ENCODE measurements at places on chromosomes 16 and 17.
A peak's percentile ranks its signal among the peaks of the same experiment; 100 is the strongest.

DNA sequence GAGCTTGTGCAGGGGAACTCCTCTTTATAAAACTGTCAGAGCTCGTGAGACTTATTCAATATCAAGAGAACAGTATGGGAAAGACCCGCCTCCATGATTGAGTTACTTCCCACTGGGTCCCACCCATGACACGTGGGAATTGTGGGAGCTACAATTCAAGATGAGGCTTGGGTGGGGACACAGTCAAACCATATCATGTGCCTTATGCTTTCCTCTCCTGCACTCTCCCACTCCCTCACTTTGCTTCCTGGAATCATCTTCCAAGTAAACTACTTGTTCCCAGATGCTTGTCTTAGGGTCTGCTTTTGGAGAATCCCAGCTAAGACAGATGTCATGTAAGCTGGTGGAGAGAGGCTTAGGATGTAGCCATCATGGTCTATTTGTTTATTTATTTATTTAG, 271.2 kb downstream of the HAPSTR1 start:
- DNase-seq: no peak

DNA sequence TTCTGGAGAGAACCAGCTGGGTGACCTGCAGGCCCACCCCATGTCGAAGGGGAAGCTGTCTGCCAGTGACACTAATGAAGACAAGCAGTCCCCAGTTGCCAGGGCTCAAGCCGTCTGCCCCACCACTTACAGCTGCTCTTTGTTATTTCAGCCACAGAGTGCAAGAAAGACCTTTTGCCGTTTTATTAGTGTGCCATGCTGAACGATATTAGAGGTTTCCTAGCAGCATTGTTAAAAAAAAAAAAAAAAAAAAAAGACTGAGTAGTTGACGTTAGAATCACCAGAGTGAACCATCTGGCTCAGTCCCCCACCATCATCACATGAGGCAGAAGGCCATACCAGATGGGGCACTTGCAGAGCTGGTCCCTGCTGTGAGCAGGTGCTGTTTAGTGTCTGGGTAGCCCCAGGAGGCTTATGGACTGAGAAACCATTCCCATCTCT, 26.5 kb upstream of the SLC39A11 start:
- DNase-seq: no peak

GRCh38 chr17:17147821-17148220, 58.3 kb downstream of the PLD6 start:
- no peak for DNase-seq

DNA sequence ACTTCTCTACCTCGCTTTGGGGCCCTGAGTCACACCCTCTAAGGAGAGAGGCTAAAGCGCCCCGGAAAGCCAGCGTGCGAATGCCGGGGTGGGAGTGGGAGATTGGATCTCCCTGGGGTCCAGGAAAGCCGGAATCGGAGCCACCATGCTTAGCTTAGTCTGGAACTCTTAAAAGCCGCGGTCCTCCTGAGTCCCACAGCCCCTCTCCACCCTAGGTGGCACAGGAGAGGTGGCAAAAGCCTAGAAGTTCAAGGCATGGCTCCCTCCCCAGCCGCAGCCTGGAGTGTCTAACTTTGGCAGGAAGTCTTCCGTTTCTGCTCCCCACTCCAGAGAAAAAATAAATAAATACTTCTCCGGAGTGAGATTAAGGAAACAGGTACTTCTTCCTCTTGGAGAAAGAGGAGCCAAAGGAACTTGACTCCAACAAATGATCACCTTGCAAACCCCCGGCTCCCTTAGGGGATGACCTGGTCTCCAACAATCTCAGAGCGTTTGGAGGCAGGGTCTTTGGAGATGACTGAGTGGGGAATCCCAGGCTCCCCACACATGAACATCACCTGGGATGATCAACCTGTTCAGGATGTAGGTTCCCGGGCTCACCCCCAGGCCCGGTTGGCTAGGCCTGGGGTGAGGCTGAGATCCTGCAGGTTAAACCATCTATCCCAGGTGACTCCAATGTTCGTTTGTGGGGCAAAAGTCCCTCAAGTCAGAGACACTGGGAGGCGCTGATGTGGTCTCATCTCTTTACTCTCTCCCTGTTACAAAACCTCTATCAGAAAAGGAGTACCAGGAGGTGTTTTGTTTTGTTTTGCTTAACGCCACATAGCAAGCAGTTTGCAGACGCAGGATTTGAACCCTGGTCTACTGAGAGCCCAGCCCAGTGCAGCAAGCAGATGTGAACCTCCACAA, 2.9 kb downstream of the CIITA start:
- no peak for DNase-seq

- DNase-seq: peak; percentile 14
Measured at GRCh38 chr16:20849589-20850390, 43.5 kb downstream of the REXO5 start.

GRCh38 chr16:28276301-28276700, 16.0 kb upstream of the SBK1 start:
- DNase-seq: no peak

- DNase-seq: no peak
Measured at GRCh38 chr16:30896261-30896888, at the start of gene CTF1. TSS of gene CTF1 (plus strand) at chr16:30896614. CDS start at chr16:30896644, 30 bp downstream.

GRCh38 chr17:8823279-8823678, 24.1 kb upstream of the MFSD6L start:
- DNase-seq: no peak

- no peak for DNase-seq
Measured at GRCh38 chr16:78902321-78902720, 698.2 kb downstream of the MAF start.

DNA sequence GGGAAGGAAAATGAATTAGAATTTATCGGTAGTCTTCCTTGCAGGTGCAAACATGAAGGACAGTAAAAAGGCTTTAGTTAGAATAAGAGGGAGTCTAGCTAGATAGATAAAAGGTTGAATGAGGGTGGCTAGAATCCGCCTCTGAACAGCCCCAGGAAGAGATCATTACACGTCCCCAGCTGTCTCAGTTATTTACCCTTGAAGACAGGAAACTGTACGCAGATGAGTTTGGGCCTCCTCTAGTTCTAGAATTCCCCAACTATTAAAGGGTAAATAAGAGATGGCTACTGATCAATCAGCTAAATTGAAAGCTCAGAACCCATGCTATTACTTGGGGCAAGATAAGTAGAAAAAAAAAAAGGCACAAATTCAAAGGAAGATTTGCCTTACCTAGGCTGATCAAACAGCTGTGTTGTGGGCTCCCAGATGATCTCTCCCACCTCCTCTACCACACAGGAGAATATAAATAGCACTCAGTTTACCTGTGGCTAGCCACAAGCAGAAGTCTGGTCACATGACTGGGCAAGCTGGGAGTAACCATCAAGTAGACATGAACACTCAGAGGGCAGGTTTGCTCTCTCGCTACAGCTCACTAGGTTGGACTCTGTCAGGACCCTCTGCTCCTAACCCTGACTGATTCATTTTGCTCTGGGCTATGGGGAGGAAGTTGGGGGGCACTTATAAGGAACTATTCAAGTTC, 17.0 kb downstream of the FAM117A start:
- no peak for DNase-seq

DNA sequence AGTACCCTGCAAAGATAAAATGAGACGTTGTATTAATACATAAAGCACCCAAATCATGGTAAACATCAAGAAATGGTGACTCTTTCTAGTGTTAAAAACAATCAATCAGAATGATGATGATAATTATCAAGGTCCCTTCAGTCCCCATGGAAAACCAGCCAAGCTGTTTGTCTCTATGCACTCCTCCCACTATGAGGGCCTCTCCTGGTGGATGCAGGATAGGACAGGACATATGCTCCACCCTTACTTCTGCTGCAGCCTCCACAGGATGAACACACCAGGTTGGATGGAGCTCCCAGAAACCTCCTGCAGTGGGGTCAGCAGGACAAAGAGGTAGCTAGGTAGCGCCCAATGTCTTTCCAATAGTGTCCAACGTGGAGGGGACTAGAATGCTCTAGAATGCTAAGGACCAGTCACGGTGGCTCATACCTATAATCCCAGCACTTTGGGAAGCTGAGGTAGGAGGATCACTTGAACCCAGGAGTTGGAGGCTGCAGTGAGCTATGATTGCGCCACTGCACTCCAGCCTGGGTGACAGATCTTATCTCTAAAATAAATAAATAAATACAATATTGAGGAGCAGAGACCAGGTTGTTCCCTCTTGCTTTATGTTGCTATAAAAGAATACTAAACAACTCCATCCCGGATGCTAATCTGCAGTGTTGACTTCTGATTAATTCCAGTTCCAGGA, 9.9 kb upstream of the KDM8 start:
- DNase-seq: no peak

- DNase-seq: no peak
Measured at GRCh38 chr16:14489460-14489859, 140.6 kb downstream of the PARN start.

- no peak for DNase-seq
Measured at GRCh38 chr16:89599451-89599858, 14.0 kb upstream of the DPEP1 start.

- DNase-seq: no peak
Measured at GRCh38 chr17:49951362-49952082, 17.5 kb upstream of the DLX4 start.

DNA sequence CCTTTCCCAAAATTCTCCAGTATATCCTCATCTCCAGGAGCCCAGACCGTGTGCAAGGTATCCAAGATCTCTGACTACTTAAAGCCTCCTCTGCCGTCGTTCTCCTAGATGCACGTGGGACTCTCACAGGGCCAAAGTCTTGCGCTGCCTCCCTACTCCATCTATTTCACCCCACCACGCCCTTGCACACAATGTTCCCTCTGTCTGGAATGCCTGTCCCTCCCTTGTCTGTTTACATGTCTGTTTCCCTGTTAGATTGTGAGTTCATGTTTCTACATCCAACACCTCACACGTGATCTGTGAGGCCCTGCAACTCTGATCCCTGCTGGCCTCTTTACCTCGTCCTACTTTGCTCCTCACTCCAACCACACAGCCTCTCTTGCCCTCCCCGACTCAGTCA, 4.9 kb upstream of the FZD2 start:
- no peak for DNase-seq

GRCh38 chr16:878072-878784, 77.7 kb upstream of the GNG13 start:
- no peak for DNase-seq

All from epithelial cell of prostate (primary cell).